HL-60 (cell line): ENCODE measurements at places on chromosomes 4 and X.

DNA sequence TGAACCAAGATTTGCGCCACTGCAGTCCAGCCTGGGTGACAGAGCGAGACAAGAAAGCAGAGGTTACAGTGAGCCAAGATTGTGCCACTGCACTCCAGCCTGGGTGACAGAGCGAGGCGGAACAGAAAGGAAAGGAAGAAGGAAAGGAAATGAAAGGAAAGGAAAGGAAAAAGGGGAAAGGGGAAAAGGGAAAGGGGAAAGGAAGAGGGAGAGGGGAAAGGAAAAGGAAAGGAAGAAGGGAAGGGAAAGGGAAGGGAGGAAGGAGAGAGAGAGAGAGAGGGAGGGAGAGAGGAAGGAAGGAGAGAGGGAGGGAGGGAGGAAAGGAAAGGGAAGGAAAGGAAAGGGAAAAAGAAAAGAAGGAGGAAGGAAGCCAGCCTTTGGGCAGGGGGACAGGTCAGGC, 76.6 kb downstream of the PRKX start:
- no peak for DNase-seq

DNA sequence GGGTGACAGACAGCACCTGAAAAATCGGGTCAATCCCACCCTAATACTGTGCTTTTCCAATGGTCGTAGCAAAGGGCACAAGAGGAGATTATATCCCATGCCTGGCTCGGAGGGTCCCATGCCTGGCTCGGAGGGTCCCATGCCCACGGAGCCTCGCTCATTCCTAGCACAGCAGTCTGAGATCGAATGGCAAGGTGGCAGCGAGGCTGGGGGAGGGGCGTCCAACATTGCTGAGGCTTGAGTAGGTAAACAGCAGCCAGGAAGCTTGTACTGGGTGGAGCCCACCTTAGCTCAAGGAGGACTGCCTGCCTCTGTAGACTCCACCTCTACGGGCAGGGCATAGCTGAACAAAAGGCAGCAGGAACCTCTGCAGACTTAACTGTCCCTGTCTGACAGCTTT, 365.1 kb downstream of the STPG2 start:
- DNase-seq = no peak

DNA sequence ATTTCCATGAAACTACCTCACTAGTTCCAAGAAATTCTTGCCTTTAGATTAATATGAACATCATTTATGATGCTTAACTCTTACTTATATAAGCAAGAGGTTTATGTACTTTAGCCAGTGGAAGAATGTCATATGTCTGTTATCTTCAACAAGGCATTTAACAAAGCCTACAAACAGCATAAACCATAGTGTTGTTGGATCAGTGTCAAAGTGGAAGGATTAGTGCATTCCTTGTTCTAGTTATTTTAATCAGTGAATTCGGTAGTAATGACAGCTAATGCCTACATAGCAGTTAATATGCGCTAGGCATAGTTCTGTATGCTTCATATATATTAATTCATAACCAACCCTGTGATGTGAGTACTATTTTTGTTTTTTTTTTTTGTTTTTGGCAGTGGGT, 3.1 kb downstream of the PI4K2B start:
- DNase-seq = no peak

- no peak for DNase-seq
These were observed 81.8 kb upstream of the RBPJ start for GRCh38 chr4:26238778-26239679.
